ENCODE measurements at places on chromosomes 1 and 21.
A peak's percentile ranks its signal among the peaks of the same experiment; 100 is the strongest.

GRCh38 chr1:192579010-192579738 is 3.6 kb downstream of the RGS1 start:
- DNase-seq = no peak

DNA sequence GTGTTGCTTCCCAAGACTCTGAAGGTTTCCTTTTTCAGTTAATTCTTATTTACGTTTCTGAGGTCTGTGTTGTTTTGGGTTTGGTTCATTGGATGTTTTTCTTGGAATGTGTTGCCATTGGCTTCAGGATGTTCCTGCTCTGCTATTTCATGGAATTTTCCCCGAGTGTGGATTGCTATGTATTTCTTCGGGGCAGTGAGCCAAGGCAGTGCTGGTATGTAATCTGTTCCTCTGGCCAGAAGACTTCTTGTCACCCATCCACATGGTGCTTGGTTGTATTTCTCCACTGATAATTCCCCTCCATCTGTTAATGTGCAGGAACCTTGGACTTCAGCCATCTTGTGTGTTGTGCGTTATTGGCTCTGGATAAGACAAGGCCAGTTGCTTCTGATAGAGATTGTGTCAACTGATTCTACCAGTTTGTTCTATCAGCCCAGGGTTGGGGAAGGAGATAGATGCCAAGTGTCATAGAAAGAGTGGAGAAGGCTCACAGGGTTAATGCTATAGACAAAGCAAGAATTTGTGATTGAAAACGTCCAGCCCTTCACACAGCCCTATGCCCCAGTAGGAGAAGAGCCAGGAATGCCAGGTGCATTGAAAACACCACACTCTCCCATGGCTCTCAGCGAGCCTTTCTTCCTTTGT is 505.2 kb downstream of the PLPP3 start:
- DNase-seq = no peak

DNA sequence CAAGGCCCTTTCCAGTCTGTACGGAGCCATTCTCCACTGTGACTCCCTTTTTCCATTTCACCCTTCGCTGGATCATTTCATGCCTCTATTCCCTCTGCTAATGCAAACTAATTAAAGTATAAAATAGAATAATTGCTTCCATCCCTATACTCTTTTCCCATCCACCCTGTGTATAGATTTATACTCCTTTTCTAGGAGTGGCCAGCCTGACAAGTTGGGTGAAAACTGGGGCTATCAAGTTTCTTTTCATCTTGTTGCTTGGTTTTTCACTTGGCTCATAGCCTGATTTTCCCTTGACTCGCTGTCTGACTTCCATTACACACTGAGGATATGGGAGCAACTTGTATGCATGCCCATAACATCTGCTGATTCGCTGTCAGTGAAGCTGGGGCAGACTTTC is 107.0 kb downstream of the PLXNA2 start:
- DNase-seq = no peak

GRCh38 chr21:33840771-33841170 is 74.8 kb downstream of the ATP5PO start:
- DNase-seq = no peak

- peak; percentile 44 for DNase-seq
These were observed 554 bp upstream of the SLC39A1 start for GRCh38 chr1:153963850-153964331.

DNA sequence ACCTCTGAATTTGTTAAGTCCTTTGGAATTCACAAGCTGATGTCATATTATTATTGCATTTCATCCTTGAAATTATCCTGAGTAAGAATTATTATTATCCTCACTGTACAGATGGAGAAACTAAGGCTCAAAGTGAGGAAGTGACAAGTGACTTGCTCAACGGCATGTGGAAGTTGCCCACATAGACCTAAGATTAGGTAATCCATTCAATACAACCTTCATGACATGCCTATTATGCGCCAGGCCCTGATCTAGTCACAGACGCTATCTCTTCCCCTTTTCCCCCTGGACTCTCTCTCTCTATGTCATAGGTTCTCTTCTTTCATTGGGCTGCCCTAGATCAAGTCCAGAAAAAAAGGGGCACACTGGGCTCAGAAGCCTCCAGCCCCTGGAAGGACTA is 84.9 kb upstream of the KCNK2 start:
- no peak for DNase-seq

DNA sequence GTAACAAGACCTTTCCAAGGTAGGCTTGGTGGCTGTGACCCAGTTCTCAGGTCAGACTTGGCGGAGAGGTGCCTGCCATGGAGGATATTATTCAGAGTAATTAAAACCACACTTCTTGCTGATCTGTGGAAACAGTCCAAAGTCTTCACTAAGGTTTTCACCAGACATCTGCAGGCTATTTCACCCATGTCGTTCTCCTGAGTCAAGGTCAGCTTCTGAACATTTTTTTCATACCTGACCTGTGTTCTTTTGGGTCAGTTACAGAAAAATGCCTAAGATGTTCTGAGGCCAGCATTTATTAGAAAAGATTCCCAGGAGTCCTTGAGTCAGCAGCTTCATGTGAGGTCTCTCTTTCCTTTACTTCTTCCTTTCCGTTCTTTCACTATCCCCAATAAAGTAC is 54.9 kb downstream of the RGL1 start:
- no peak for DNase-seq

GRCh38 chr1:212968368-212968863 is 18.1 kb downstream of the VASH2 start:
- no peak for DNase-seq

DNA sequence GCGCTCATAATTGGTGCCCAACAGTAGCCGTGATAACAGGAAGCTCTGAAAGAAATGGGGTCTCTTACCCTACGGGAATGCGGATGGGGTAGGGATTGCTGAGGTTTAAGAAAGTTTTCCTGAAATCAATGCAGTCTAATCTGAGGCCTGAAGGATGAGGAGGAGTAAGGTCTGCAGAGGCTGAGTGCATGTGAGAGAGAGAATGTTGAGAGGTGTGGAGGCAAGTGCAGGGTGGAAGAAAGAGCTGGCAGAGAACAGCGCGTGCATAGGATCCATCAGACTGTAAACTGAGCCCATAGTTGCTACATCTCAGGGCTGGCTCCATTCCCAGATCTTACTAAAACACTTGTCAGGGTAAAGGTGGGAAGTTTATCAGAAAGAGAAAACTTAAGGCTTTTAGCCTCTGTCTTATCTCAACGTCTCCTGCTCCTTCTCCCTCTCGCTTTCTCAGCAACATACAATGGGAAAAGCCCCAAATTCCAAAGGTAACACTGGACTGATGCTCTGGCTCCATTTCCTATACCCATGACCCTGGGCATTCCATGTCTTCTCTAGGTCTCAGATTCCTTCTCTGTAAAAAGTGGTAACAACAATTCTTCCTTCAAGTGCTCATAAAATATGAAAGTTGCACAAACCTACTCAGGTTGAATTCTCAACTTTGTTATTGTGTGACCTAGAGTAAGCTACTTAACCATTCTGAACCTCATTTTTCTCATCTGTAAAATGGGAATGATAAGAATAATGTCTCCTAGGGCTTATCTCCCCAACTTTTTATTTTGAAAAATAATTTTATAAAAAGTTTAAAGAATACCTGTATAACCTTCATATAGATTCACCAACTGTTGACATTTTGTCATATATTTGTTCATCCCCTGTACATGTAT is 75.2 kb downstream of the SH3GLB1 start:
- no peak for DNase-seq

DNA sequence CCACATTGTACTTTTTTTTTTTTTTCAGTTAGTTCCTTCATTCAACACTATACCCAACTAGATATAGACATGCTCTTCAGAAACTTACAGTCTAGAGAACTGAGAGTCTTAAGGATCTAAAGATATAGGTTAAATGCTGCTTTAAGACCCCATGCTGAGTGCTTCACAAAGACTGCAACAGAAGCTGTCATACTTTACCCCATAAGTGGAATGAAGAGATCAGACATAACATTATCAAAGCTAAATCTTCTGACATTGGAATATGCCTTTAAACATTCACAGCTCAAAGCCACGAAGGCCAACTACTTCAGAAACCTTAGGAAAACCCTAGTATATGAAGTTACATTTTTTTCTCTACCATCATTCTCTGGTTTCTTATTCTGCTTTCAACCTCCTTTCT is 666.4 kb downstream of the KCNT2 start:
- DNase-seq = no peak

All from iPS-NIHi11 (cell line).